HS-5 (cell line): ENCODE measurements at places on chromosomes 7 and 10.

DNA sequence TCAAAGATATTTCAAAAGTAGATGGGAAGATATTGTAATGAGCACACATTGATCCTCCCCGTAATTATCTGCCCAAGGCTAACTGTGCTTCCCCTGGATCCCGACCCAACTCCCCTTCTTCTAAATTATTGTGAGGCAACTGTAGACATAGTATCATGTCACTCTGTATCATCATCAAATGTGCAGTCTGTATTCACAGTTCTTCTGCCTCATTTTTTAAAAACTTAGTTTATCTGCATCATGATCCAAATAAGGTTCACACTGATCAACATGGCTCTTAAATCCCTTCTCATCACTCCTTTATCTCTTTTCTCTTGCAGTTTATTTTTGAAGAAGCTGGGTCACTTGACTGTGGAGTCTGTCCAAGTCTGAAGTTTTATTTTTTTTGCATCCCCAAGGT is 27.5 kb downstream of the CDCA7L start:
- DNase-seq = no peak

DNA sequence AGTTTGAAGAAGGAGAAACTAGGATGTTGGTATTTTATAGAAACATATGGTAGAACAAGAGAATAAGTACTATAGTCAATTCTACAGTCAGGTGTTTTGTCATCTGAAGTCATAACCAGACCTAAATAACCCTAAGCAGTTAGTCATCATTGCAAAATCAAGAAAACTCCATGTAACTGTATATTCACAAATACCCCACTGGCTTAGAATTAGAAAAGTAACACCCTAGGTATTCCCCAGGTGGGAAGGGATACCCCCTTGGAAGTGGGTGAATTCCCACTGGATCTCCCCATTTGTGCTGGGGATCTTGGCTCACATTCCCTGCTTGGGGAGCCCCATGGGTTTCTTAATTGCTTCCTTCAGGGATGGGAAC is 45.9 kb upstream of the ITGB8 start:
- DNase-seq = no peak

GRCh38 chr10:88493691-88494483 is 89.2 kb downstream of the RNLS start:
- no peak for DNase-seq

DNA sequence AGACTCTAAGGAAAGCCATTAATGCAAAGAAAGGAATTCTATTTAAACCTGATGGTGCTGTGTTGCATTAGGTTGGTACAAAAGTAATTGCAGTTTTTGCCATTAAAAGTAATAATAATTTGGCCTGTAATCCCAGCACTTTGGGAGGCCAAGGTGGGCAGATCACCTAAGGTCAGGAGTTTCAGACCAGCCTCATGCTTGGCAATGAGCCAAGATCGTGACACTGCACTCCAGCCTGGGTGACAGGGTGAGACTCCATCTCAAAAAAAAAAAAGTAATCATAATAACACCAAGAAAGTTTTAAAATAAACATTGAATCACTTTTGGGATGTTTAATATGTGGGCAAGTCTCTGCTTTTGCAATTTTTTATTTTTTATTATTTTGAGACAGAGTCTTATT is 107.3 kb upstream of the FRMD4A start:
- DNase-seq = no peak

GRCh38 chr10:130461631-130462030 is 325.4 kb downstream of the GLRX3 start:
- DNase-seq = no peak

DNA sequence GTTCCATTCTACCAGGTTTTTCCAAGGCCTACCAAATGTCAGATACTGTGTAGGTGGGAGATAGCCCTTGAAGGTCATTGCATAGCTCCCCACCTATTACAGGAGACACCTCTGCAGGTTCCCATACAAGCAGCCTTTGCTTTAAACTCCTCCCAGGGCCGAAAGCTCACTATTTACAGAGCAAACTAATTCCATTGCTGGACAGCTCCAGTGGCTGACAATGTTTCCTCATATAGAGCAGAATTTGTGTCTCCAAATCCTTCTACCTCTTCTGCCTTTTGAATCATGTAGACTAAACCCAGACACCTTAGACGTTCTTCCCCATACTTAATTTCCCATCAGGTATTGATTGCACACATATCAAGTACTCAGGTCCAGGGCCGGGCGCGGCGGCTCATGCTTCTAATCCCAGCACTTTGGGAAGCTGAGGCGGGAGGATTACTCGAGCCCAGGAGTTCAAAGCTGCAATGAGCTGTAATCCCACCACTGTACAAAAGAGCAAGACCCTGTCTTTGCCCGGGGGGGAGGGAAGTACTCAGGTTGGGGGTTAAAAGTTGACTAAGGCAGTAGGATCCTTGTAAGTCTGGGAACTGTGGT is 2.1 kb downstream of the CNNM1 start:
- DNase-seq = no peak

GRCh38 chr10:62054830-62055229 is 153.3 kb downstream of the ARID5B start:
- DNase-seq = no peak

GRCh38 chr10:653991-654646 is 35.3 kb downstream of the DIP2C start:
- no peak for DNase-seq

DNA sequence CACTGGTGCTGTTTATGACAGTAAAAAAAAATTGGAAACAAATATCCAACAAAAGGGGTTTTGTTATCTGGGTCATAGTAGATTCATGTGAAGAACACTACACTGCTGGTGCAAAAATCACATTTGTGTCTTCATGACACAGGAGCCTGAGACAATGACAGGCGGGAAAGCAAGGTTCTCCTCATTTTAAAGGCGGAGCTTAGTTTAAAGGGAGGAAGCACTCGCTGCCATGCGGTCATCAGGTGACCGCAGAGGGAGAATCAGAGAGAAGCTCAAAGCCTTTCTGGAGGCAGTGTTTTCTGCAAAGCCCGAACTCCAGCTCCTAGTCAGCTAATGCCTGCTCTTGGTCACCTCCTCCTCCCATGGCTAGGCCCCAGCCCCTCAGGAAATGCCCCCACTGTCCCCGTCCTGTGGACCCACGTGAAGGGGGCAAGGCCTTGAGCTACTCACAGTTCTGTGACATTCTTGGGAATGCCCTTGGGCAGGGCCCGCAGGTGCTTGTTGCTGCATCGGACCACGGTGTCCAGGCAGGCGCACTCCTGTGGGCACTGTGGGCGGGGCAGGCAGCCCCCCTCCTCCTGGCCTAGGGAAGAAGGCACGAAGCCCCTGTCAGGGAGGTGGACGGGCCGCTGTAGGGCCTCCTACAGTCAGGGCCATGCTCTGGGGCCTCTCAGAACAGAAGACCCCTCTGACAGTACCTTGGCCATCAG is 146.1 kb downstream of the SLIT1 start:
- no peak for DNase-seq

DNA sequence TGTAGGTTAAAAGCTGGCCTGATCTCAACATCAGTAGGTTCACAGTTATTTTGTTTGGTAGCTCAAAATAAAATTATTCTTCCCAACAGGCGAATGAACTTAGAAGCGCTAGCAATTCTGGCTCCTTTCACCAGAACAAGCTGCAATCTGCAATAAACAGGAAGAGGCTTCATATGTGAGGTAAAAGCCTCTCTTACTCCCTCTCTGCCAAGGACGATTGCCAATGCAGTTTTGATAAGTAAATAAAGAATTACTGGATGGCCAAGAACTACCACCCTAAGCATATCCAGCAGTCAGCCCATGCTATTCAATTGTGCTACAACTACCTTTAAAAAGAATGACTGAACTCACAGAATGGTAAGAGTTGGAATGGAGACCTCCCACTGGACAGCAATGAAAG is 150.0 kb upstream of the LAMB4 start:
- no peak for DNase-seq

- no peak for DNase-seq
Observed at GRCh38 chr10:95290461-95291364, at the start of gene PDLIM1. PDLIM1 (minus strand) TSS chr10:95291003; CDS start chr10:95290915, 88 bp downstream.

- DNase-seq = no peak
Observed at GRCh38 chr7:90167361-90167760, 13.1 kb downstream of the STEAP1 start.

DNA sequence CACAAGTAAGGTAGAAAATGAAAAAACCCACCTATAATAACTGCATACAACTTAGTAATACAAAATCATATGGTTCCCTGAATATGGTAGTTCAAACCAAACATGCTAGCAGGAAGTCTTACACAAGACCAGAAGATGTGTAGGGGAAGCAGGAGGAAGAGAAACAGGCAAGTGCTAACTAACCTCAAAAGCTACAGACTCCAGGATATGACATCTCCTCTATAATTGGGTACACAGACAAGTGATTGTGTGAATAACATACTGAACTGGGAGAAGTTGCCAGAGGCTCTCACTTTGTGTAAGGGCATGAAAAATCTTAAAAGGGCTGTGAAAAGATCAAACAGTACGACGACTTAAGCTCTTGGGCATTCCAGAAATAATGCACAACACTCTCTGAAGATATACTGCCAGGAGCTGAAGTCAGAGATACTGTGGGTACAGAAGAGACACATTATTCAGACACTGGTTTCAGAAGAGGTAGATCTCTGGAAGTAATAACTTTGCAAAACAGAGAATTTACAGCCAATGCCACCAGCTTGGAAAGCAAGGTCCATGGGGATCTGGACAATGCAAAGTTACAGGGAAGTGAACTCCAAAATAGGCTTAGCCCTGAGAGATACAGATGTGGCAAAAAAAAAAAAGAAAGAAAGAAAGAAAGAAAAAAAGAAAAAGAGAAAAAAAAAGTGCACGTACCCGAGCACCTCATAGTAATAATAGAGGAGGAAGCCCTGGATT is 767.2 kb downstream of the TNS3 start:
- no peak for DNase-seq

GRCh38 chr10:119821182-119821581 is 51.5 kb downstream of the MCMBP start:
- no peak for DNase-seq

DNA sequence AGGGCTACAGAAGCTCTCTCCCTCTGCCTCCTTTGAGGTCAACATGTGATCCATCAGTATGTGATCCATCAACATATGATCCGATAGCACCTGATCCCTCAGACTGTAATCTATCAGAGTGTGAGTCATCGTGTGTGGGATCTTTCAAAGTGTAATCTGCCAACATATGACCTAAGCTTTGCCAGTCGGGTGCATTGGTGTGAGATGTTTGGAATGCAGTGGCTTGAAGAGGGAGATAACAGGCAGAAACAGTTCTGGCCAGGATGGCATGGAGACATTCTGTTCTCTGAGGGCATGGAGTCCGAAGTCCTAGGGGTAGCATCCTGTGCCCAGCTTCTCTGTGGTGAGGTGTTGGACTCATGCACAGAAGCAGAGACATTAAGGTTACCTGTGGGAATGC is 217.7 kb upstream of the ETV1 start:
- peak; percentile 49 for DNase-seq

DNA sequence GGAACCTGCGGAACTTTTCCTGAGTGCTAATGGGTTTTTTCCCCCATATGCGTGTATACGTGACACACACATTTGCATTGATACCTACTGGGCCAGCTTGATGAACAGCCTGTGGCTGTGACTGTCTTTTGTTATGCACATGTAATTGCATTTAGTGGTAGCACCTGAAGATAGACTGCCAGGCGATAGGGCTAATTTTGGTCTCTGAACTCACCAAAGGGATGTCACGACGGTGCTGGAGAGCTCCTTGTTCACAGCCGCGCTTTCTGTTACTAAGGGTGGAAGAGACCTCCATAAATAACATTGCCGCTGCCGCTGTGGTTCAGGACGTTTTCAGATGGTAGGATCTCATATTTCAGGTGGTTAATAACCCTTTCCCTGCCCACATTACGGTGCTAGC is 133.2 kb downstream of the CAMK1D start:
- no peak for DNase-seq

- DNase-seq = no peak
Observed at GRCh38 chr7:105578496-105578895, 2.8 kb downstream of the EFCAB10 start.

DNA sequence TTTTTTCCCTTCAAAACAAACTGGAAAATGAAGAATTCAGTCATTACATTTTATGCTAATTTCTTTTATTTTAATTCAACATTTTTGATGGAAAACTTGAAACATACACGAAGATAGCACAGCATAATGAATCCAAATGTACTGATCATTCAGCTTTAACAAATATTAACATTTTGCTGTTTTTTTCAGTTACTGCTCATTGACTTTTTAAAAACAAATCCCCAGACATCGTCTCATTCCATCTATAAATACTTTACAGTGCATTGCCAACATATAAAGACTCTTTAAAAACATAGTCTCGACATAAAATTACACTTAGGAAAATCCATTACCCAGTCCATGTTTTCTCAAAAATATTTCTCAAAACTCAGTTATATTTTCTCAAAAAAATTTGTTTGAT is 452.3 kb downstream of the GALNT17 start:
- DNase-seq = no peak
